ENCODE measurements at places on chromosomes 11 and 22. TPM values are rescaled to one million over a fixed set of nuclear protein-coding genes. Genes with fewer than 3 reads are reported as not detected.

DNA sequence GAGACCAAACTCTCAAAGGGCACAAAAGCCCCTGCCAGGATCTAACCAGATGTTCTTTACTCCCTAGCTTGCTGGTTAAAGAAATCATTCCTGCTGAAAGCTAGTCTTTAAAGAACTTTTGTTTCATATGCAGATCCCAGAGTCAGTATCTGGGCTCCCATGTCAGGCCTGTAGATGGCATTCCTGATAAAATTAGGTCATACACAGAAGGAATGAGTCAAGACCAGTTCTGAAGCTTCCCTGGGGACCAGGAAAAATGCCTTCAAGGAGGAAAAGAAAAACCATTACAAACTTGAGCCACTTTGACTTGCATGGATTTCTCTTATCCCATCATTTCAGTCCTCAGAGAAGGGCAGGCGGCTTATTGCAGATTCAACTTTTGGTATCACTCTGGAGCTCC is 5.9 kb downstream of the DBX1 start:
- no peak for DNase-seq
- H3K4me3 ChIP-seq = no peak overlapping the region
- H3K27ac ChIP-seq = no peak overlapping the region
- peaks cover 43% of the 10 kb centered on the region for H3K4me1 ChIP-seq
- H3K27me3 ChIP-seq = peaks cover 62% of the 10 kb centered on the region
- H3K36me3 ChIP-seq = no peaks in the 10 kb centered on the region

DNA sequence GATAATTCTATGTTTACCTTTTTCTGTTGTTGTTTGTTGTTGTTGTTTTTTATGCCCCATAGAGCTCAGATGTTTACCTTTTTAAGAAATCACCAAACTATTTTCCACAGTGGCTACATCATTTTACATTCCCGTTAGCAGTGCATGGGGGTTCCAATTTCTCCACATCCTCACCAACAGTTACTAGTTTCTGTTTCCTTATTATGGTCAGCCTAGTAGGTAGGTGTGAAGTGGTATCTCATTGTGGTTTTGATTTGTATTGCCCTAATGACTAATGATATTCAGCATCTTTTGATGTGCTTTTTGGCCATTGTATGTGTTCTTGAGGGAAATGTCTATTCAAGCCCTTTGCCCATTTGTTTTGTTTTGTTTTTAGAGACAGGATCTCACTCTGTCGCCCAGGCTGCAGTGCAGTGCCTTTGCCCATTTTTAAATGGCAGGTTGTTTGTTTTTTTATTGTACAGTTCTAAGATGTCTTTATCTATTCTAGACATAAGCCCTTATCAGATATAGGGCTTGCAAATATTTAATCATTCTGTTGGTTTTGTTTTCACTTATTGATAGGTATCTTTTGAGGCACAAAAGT is 27.5 kb downstream of the CHEK2 start:
- H3K36me3 ChIP-seq = peaks cover 65% of the 10 kb centered on the region
- H3K27me3 ChIP-seq = no peaks in the 10 kb centered on the region
- no peak overlapping the region for H3K27ac ChIP-seq
- no peak for DNase-seq
- no peak overlapping the region for H3K4me3 ChIP-seq

GRCh38 chr11:32555091-32555490 is 28.5 kb upstream of the EIF3M start:
- no peak for DNase-seq
- no peaks in the 10 kb centered on the region for H3K36me3 ChIP-seq
- H3K4me1 ChIP-seq = no peaks in the 10 kb centered on the region
- H3K4me3 ChIP-seq = no peak overlapping the region
- H3K27me3 ChIP-seq = no peaks in the 10 kb centered on the region

DNA sequence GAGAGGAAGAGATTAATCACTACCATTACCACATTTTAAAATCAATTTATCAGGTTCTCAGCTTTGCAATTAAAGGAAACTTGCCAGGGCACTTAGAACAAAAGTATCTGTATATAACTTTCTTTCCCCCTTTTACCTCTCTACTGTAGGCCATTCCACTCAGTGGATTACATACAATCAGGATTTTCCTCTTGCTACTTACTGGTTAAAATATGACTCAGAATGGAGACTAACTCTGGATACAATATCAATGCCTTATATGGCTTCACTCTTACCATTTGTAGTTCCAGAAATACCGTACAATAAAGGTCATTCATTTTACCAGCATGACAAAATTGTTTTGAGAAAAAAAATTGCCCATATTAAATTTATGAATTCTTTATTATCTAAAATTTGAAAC is 706.8 kb downstream of the KCNA4 start:
- H3K27me3 ChIP-seq = no peaks in the 10 kb centered on the region
- DNase-seq = no peak
- H3K4me3 ChIP-seq = no peak overlapping the region
- no peaks in the 10 kb centered on the region for H3K36me3 ChIP-seq

DNA sequence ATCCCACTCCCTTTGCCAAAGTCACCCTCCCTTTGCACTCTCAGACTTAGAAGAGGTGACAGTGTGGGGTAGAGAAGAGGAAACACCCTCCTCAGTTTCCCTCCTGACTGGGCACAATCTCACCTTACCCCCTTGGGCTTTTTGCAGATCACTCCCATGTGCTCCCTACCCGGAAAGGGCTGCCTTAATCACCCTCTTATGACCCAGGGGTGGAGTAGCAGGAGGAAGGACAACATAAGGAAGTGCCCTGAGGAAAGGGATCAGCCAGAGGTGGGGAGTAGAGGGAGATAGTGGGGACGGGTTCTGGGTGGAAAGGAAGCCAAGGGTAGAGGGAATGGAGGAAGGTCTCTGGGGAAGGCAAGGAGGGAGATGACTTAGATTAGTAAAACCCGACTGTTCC is 52.0 kb downstream of the NRXN2 start:
- H3K27me3 ChIP-seq = peaks cover 31% of the 10 kb centered on the region
- DNase-seq = no peak
- H3K4me1 ChIP-seq = peaks cover 4% of the 10 kb centered on the region
- H3K36me3 ChIP-seq = no peaks in the 10 kb centered on the region
- no peak overlapping the region for H3K27ac ChIP-seq

DNA sequence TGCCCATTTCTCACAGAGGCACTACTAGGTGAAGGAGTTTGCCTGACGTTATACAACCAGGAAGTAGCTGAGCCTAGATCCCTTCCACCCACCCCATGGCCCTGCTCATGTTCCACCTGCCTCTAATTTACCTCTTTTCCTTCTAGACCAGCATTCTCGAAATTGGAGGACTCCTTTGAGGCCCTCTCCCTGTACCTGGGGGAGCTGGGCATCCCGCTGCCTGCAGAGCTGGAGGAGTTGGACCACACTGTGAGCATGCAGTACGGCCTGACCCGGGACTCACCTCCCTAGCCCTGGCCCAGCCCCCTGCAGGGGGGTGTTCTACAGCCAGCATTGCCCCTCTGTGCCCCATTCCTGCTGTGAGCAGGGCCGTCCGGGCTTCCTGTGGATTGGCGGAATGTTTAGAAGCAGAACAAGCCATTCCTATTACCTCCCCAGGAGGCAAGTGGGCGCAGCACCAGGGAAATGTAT is 14.1 kb downstream of the PIK3IP1 start:
- peaks cover 28% of the 10 kb centered on the region for H3K36me3 ChIP-seq
- H3K27ac ChIP-seq = no peak overlapping the region
- H3K4me3 ChIP-seq = no peak overlapping the region
- no peaks in the 10 kb centered on the region for H3K27me3 ChIP-seq
- DNase-seq = no peak

GRCh38 chr11:12696911-12697581 is 22.8 kb downstream of the TEAD1 start:
- H3K27me3 ChIP-seq = no peaks in the 10 kb centered on the region
- peaks cover 92% of the 10 kb centered on the region for H3K4me1 ChIP-seq
- no peak for DNase-seq
- H3K4me3 ChIP-seq = no peak overlapping the region
- H3K36me3 ChIP-seq = no peaks in the 10 kb centered on the region

GRCh38 chr11:43124272-43124935 is 187.4 kb upstream of the API5 start:
- no peaks in the 10 kb centered on the region for H3K27me3 ChIP-seq
- no peak for DNase-seq
- H3K4me3 ChIP-seq = no peak overlapping the region
- no peak overlapping the region for H3K27ac ChIP-seq
- H3K4me1 ChIP-seq = 0 out of 2 replicates have a peak, but pooled peaks cover 2% of the 10 kb centered on the region

DNA sequence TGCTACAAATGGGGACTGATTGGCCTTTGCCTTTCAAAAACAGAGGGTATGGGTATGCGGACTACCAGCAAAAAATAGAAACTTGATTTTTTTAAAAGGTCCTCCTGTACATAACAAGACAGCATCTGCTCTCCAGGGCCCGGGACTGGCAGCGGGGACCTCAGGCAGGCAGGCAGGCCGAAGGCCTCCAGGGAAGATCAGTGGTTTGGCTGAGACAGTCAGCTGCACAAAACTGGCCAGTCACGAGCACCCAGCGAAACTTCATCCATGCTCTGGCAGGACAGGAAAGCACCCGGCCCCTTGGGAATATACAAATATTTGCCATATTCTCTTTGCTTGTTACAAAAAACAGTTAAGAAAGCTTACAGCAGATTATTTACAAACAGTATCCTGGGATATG is 11.0 kb downstream of the RPL27A start:
- DNase-seq = no peak
- H3K4me3 ChIP-seq = no peak overlapping the region
- H3K36me3 ChIP-seq = peaks cover 61% of the 10 kb centered on the region
- peaks cover 44% of the 10 kb centered on the region for H3K4me1 ChIP-seq
- 0 out of 2 replicates have a peak overlapping the region, but pooled peaks have one; percentile 16 for H3K27ac ChIP-seq
- no peaks in the 10 kb centered on the region for H3K27me3 ChIP-seq

DNA sequence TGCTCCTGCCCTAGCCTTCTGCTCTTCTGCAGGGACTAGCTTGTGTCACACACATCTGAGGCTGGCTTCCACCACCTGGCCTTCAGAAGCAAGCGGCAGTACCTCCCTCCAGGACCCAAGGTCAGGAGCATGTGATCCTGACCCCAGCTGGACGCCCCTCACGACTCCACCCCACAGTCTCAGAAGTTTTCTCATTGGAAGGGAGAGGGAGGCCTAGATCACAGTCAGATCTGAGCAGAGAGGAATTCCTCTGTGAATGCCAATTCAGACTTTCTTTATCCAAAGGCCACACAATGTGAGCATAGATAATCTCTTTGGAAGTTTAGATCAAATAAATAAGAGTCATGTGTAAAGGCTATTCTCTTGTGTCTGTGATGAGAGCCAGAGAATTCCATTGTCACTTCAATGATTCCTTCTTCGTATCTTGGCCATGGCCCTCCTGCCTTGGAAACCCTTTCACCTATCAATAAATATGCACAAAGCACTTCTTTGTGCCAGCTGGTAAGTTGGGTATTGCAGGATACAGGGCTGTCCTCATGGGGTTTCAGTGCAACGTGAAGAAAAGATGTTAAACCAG is 142.9 kb downstream of the SNX19 start:
- no peak overlapping the region for H3K27ac ChIP-seq
- H3K4me1 ChIP-seq = peaks cover 15% of the 10 kb centered on the region
- H3K27me3 ChIP-seq = peaks cover 5% of the 10 kb centered on the region
- no peak for DNase-seq
- no peaks in the 10 kb centered on the region for H3K36me3 ChIP-seq

DNA sequence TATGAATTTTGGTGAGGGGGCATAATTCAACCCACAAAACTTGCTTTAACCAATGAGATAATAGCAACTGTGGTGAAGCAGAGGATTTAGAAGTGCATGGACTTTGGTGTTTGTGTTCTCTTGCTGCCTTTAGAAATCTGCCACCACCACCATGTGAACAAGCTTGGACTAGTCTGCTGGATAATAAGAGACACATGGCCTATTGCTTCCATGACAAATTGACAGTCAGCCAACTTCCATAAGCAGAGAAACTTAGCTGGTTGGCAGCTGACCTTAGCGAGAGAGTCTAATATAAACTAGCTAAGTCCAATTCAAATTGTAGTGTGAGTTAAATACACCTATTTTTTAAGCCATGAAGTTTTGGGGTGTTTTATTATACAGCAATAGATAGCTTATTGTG is 482.1 kb upstream of the ANO5 start:
- no peak for DNase-seq
- H3K36me3 ChIP-seq = no peaks in the 10 kb centered on the region

Gene F2
- total RNA-seq = 0.73 TPM

Gene OR4S2
- not detected for total RNA-seq

Gene KCNQ1
- 4.3 TPM for total RNA-seq

Gene PRODH
- 42.6 TPM for total RNA-seq

Gene OR2AG2
- 0.09 TPM for total RNA-seq

Gene AQP11
- 1.2 TPM for total RNA-seq

Gene SMTNL1
- total RNA-seq = 0.26 TPM
